ENCODE measurements at places on chromosomes 5 and 9. TPM values are rescaled to one million over a fixed set of nuclear protein-coding genes. Genes with fewer than 3 reads are reported as not detected.

RBM18 gene
- polyA plus RNA-seq, result 19.0 TPM

PHF24 gene
- 0.06 TPM for polyA plus RNA-seq

FOXD1 gene
- not detected for polyA plus RNA-seq

SHOC1 gene
- polyA plus RNA-seq, result not detected

SLC2A6 gene
- polyA plus RNA-seq, result 65.2 TPM
